ENCODE measurements at places on chromosomes 11 and 22.

- DNase-seq, result no peak
These were observed 116.6 kb upstream of the TOP3B start for GRCh38 chr22:22099194-22099486.

- no peak for DNase-seq
These were observed 24.3 kb downstream of the RPL27A start for GRCh38 chr11:8706673-8707432.

DNA sequence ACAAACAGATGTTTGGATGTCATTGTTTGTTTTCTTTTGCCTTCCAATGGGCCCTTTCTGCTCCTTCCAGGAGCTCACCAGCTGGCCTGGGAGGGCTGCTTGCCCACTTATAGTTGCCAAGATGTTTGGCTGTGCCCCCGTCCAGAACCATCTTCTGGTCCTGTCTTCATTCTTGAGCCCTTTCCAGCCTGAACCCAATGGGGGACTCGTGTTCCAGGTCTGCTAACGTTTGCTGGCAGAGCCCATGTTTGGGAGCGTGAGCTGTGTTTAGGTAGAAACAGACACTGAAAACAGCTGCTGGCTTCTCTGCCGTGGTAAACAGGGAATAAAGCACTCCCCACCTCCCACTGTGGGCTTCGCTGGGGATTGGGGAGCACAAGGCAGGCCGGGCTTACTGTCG lies 83.2 kb upstream of the SYT13 start:
- no peak for DNase-seq

- no peak for DNase-seq
These were observed 65.6 kb upstream of the PTPRJ start for GRCh38 chr11:47914743-47915142.

DNA sequence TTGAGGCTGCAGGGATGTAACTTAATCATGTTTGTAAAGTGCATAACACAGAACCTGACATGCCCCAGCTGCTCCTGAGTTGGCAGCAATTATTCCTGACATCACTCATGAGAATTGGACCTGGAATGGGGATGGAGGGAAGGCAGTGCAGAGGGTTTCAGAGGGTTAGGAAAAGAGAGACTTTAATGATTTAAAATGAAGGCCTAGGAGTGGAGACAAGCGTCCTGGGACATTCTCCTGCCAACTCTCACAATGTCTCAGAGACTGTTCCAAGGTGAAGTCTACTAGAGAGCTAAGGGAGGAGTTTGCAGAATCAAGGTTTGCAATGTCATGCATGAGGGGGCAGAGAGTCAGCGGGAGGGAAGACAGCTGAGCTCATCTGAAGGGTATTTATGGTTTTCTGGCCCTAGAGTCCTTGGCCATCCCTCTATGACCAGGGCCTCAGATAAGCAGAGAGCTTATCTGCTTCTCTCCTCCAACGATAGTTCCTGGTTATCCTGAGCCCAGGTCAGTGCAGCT lies 36.9 kb downstream of the GGTLC2 start:
- DNase-seq, result no peak

DNA sequence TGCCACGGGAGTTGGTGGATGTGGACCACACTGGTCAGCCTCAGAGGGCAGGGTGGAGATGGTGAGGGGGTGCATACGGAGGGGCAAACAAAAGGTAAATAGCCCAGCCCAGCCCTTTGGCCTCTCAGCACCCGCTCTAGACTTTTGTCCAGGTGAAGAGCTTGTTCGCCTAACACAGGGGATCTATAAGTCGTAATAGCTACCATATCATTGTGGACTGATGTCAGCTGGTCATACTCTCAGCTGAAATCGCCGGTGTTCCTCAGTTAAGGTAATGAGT lies 27.0 kb upstream of the TREH start:
- DNase-seq, result no peak

- peak; percentile 75 for DNase-seq
These were observed 790 bp downstream of the RAB1B start for GRCh38 chr11:66268952-66269905.

DNA sequence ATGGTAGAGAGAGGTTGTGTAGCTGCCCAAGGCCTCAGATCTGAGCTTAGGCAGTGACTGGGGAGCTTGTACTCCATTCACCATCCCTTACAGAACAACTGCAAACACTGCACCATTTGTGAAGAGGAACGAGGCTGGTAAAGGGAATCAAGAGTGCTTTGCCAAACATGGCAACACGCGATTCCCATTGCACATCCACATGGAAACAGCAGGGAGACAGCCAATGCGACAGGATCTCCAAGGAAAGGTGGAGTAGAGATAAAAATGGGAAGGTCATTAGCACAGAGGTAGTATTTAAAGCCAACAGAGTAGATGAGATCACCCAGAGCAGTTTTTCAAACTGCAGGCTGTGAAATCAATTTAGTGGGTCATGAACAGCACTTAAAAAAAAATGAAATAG lies 42.0 kb downstream of the TCF20 start:
- DNase-seq, result no peak

GRCh38 chr11:69865707-69866106 lies 46.5 kb upstream of the FGF3 start:
- no peak for DNase-seq

GRCh38 chr22:17728786-17729185 lies 45.5 kb downstream of the BID start:
- DNase-seq, result no peak

- DNase-seq, result peak; percentile 23
These were observed 87.8 kb upstream of the CRYBB3 start for GRCh38 chr22:25111579-25112517.

- no peak for DNase-seq
These were observed 15.4 kb upstream of the TUBA8 start for GRCh38 chr22:18095101-18095805.

DNA sequence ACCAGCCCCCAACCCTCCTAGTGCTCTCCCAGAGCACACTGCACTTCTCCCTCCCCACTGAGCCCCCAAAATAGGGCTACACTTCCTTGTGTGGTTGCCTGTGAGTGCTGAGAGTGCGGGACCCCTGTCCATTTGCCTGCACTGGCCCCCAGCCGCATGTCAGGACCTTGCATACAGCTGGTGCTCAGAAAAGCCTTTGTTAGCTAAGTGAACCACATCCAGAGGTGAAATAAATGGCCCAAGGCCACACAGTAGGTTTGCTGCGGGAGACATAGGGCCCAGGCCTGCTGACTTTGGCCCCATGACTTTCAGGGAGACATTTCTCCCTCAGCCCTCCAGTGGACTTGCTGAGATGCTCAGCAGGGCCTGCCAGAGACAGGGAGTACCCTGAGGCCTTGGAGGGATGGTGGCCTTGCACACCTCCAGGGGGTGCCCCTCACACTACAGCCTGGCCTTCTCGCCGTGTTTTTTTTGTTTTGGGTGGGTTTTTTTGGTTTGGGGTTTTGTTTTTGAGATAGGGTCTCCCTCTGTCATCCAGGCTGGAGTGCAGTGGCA lies 10.2 kb downstream of the SSTR3 start:
- no peak for DNase-seq

DNA sequence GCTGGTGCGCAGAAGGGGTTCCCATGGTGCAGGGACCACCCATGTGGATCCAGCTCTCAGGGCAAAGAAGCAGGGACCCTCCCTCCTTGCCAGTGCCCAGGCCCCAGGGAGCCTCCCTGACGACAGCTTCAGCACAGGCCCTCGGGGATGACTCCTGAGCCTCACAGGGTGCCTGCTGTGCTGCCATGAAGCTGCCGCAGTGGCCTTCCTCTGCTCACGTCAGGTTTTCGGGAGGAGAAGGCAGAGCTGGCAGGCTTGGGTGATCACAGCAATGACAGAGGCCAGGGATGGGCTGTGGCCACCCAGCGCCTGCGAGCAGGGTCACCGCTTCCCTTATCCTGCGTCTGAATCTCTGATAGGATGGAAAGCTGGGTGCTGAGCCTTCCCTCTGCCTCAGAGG lies 276.2 kb downstream of the BRD1 start:
- no peak for DNase-seq

All from mesenchymal stem cell (in vitro differentiated cells and primary cell).